Activated naive CD8-positive, alpha-beta T cell treated with anti-CD3 and anti-CD28 coated beads for 36 hours (primary cell): ENCODE measurements at places on chromosomes 12 and 14. TPM values are rescaled to one million over a fixed set of nuclear protein-coding genes. Genes with fewer than 3 reads are reported as not detected.

The AGAP2 gene
- total RNA-seq: 22.6 TPM

The TSHR gene
- total RNA-seq: not detected

DNA sequence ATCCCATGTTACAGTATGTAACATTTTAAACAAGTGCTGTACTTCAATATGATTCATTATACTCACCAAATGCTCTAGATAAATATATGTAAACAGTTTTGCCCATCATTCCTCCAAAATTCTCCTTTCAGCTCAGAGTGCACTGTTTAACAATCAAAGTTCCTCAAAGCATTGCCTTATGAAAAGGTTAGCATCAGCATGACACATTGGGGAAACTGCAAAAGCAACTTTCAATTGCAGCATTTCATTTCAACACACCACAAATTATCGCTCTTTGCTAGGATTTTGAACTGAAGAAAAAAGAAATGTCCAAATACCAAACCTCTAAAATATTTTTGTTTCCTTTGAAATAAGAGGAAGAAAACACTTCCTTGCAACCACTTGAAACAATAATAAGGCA lies 413.2 kb downstream of the FLRT2 start:
- no peak overlapping the region for H3K4me3 ChIP-seq
- DNase-seq: no peak
- peaks cover 27% of the 10 kb centered on the region for H3K4me1 ChIP-seq
- no peak overlapping the region for H3K27ac ChIP-seq
- no peaks in the 10 kb centered on the region for H3K27me3 ChIP-seq

DNA sequence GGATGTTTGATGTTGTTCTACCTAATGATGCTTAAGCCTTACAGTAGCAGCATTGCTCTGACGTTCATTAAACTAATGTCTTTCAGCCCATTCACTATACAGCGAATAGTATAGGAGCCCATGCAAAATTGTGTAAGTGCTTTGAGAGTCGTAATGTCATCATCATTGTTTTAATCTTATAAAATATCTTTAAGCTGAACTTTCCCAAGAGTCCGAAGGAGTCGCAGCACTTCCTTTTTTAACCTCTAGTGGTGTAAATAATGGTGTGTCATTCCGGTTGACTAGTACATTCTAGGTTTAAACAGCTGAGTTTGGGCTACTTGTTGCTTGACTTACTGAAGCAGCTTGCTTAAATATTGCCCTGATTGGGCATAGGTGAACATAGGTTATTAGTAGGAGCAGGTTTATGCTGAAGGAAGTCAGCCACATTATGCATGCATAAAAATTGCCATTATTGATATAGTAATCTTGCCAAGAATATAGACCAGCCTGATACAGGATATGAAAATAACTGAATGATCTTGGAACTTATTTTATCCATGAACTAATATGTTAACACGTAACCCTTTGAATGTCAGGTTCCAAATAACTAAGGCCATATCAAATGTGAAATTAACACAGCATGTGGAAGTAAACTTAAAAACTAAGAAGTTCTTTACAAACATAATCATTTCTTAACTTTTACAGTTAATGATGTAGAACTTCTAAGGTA lies 2.6 kb downstream of the WNK1 start:
- peaks cover 46% of the 10 kb centered on the region for H3K36me3 ChIP-seq
- H3K4me1 ChIP-seq: peaks cover 35% of the 10 kb centered on the region
- peak overlapping the region; percentile 95 for H3K4me3 ChIP-seq
- peak overlapping the region; percentile 76 for H3K27ac ChIP-seq

DNA sequence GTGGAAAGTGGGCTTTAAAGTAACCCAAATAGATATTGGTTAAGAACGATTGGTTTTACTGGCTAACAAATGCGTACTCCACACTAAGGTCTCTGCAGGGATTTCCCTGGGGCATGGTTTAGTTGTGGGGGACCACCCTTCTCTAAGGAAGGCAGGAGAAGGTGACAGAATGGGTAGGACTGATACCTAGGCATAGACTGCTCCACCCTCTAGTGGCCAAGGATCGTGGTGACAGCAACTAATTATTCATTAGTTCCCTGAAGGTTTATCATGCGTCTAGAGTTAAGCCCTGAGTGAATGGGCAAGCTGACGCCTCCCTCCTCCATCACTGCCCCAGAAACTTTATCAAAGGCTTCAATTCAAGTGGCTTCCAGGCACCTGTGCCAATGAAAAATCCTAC lies 9.1 kb downstream of the FAM181A start:
- DNase-seq: no peak
- peaks cover 12% of the 10 kb centered on the region for H3K4me1 ChIP-seq
- H3K36me3 ChIP-seq: peaks cover 11% of the 10 kb centered on the region
- no peak overlapping the region for H3K27ac ChIP-seq

GRCh38 chr12:44217146-44217883 lies 381.4 kb downstream of the TMEM117 start:
- H3K4me1 ChIP-seq: no peaks in the 10 kb centered on the region
- H3K4me3 ChIP-seq: no peak overlapping the region
- H3K27ac ChIP-seq: no peak overlapping the region
- H3K36me3 ChIP-seq: peaks cover 5% of the 10 kb centered on the region
- no peak for DNase-seq
- H3K27me3 ChIP-seq: no peaks in the 10 kb centered on the region

- no peak overlapping the region for H3K4me3 ChIP-seq
Measured at GRCh38 chr12:10941369-10941768, 2.3 kb upstream of the TAS2R14 start.
